NCI-H774 (cell line): ENCODE measurements at places on chromosomes 6 and 20.
A peak's percentile ranks its signal among the peaks of the same experiment; 100 is the strongest.

GRCh38 chr6:8175046-8175777 lies 72.9 kb upstream of the EEF1E1 start:
- DNase-seq = no peak

DNA sequence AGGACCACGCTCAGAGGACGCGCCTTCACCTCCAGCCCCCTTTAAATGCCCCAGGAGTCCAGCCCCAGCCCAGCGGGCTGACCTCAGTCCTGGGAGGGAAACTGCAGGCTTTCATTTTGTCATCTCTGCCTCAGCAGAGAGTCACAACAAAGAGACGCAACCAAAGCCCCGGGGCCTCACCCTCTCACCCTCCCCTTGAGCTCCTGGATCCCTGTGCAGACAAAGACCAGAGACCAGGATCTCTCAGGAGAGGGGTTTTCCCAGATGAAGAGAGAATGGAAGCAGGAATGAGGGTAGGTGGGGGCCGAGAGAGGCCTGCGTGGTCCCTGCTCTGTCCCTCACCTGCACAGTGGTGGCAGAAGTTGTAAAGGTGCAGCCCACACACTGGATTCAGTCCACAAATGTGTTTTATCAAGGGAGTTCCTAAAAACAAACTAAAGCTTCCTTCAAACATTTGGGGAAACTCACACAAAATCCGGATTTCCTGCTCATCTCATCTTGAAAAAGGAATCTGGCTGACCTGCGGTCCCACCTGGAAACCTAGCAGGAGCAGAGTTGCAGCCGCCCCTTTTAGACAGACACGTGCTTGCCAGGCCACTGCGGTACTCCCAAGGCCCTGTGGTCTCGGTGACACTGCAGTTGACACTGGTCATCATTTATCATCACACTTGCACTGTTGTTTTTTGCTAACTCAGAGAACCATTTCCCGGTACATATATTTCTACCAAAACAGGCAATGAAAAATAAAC lies 27.1 kb downstream of the PTGIS start:
- no peak for DNase-seq

GRCh38 chr6:152472325-152472724 lies 164.8 kb downstream of the SYNE1 start:
- no peak for DNase-seq

DNA sequence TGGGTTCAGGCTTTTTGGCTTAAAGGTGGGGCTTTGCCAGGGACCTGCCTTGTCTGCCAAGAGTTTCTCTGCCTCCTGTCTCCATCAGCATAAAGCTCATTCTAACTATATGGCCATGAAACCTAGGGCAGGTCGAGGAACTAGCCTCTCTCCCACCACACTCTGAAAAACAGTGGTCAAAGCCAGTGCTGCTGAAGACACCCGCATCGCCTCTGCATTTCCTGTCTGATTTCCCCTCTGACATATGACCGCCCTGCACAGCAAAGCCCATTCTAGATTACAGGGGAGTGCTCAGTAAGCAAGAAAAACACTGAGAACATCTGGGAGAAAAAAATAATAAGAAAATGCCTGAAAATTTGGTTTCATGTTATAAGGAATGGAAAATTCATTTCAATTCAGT lies 573.6 kb downstream of the PRKN start:
- DNase-seq = no peak

DNA sequence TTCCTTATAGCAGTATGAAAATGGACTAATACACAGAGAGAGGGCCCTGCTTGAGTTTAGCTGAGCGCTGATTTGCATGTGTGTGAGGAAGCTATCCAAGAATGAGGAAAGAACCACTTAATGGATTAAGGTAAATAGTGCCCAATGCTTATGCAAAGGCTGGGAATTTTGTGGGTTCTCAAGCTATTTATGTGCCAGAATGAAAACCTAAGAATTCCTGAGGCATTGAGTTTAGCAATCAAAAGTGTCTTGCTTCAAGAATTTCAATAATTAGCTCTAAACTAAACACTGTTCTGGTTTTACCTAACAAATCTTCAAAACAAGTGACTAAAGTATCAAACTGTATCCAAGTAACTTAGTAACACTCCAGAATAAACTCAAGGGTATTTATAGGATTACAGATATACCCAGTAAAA lies 7.0 kb upstream of the OR14J1 start:
- DNase-seq = no peak

DNA sequence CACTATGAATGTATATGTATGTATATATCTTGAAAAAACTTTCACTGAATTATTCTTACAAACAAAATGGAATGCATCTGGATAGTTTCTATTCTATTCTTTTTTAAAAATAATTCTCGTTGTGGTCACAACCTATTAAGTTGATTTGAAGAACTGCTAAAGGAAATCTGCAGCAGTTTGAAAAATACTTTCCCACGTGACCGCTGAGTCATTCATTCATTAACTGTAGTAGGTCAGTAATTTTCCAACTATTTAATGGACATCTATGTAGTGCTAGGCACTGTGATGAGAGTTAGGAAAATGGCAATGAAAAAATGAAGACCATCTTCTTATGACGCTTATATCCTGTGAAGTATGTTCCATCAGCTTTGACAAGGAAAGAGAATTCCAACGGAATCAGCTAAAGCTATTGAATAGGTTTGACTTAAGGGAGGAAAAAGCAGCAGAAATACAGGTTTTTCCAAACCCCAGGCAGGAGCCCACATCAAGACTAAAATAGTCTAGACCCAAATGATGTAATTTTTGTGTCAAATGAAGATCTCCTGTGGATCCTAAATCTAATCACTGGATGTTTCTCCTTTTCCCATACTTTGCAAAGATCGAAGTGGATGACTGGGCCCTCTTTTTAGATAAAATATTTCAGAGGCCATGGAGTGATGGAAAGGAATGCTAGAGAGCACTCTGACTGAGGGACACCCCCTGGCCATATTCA lies 4.1 kb upstream of the EFHC1 start:
- DNase-seq = no peak

GRCh38 chr6:46781478-46782378 lies 11.5 kb upstream of the MEP1A start:
- DNase-seq = peak; percentile 62

DNA sequence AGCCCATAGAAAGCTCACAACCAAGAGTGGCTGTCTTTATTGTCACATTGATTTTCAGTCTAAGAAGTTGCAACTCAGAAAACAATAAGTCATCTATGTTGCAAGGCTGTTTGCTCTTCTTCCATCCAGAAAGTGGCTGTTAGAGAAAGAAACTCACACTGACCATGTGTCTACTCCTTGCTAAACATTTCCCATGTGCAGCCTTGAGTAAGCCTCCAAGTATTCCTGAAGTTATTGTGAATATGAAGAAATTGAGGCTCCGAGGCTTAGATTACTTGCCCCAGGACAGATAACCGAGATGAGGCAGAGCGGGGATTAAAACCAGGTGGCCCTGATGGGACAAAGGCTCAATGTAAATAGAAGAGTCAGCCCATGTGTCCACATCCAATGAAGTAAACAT lies 105.0 kb downstream of the SPTLC3 start:
- no peak for DNase-seq

- no peak for DNase-seq
Measured at GRCh38 chr20:25193843-25194242, 1.7 kb upstream of the ENTPD6 start.
